Chondrocyte (in vitro differentiated cells): ENCODE measurements at places on chromosomes 7 and 10.

DNA sequence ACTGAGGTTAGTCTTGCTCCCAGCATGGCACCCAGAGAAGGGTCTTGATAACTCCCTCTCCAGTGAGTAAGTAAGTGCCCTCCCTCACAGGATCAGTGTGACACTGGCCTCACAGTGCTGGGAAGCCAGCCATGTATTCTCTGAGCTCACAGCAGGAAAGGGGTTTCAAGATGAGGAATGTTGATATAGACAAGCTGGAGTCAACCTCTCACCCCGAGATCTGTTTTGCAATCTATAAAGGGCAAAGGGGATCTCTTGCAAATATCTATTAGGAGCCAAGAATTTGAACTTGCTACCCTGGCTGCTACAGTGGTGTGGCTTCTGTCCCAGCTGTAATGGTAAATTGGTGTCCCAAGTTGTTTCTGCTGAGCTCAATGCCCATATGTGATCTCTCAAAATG lies 70.2 kb upstream of the ADAM12 start:
- no peak overlapping the region for H3K4me3 ChIP-seq
- no peak for DNase-seq
- H3K36me3 ChIP-seq, result no peaks in the 10 kb centered on the region
- peaks cover 22% of the 10 kb centered on the region for H3K4me1 ChIP-seq
- H3K27ac ChIP-seq, result no peak overlapping the region

DNA sequence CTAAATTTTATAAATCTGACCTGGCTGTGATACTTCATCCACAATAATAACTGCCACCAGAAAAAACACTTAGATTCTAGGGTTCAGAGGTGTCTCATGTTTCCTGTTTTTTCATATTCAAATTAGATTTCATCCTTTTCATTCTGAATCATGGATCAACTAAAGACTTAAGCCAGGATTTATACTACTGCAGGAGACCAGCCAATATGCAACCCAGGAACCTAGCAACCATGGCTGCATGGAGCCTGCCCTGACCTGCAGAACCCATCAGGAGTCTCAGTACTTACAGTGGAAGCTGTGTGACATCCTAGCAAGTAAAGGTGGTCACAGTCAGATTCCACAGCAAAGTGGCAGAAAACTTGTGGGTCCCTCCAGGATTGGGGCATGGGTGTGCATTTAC lies 40.5 kb upstream of the RNF148 start:
- H3K36me3 ChIP-seq, result no peaks in the 10 kb centered on the region
- no peaks in the 10 kb centered on the region for H3K27me3 ChIP-seq
- H3K4me3 ChIP-seq, result no peak overlapping the region
- H3K4me1 ChIP-seq, result no peaks in the 10 kb centered on the region
- no peak overlapping the region for H3K27ac ChIP-seq

DNA sequence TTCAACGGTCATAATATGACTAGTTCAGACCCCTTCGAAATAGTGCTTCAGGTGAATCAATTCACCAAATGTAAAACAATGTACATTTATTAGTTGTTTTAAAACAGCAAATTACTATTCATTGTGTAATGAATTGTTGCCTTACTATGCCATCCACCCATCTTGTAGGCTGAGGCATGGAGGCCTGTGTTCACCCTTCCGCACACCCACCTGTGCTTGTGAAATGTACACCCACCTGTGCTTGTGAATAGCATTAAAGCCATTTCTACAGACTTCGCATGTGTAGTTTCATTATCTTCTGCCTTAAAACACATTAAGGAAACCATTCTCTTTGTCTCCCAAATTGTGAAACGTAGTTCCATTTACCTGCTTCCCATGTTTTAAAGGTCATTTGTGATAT lies 16.8 kb downstream of the CLRN3 start:
- no peak overlapping the region for H3K27ac ChIP-seq
- H3K27me3 ChIP-seq, result peaks cover 21% of the 10 kb centered on the region
- DNase-seq, result no peak
- no peaks in the 10 kb centered on the region for H3K4me1 ChIP-seq
- no peaks in the 10 kb centered on the region for H3K36me3 ChIP-seq
- no peak overlapping the region for H3K4me3 ChIP-seq

- H3K4me1 ChIP-seq, result peaks cover 19% of the 10 kb centered on the region
- H3K4me3 ChIP-seq, result no peak overlapping the region
- peaks cover 4% of the 10 kb centered on the region for H3K36me3 ChIP-seq
- no peak overlapping the region for H3K27ac ChIP-seq
These were observed 25.2 kb upstream of the PLXDC2 start for GRCh38 chr10:19791032-19791431.

GRCh38 chr10:72765051-72765745 lies 73.3 kb downstream of the MCU start:
- peaks cover 46% of the 10 kb centered on the region for H3K4me1 ChIP-seq
- H3K27me3 ChIP-seq, result no peaks in the 10 kb centered on the region
- no peak overlapping the region for H3K4me3 ChIP-seq
- DNase-seq, result no peak

DNA sequence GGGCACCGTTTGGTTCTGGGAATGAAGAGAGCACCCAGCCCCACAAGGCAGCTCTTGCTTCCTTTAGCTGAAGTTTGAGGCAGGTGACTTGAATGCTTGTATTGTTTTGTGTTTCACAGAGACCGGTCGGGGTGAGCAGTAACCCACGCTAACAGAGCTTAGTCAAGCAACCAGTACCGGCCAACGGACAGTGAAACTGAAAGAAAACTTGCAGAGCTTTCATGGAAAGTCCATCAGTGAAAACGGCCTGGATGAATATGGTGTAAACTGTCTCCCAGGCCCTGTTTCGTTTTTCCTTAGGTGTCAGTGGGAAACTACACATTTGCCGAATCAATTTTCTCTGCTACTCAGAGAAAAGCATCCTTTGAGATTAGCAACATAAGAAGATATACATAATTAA lies 101.1 kb downstream of the LYZL1 start:
- H3K36me3 ChIP-seq, result no peaks in the 10 kb centered on the region
- no peak for DNase-seq
- H3K4me1 ChIP-seq, result peaks cover 13% of the 10 kb centered on the region
- H3K4me3 ChIP-seq, result no peak overlapping the region
- peaks cover 2% of the 10 kb centered on the region for H3K27me3 ChIP-seq

GRCh38 chr7:6489612-6490011 lies 41.9 kb upstream of the DAGLB start:
- H3K27ac ChIP-seq, result no peak overlapping the region
- peaks cover under 1% of the 10 kb centered on the region for H3K36me3 ChIP-seq
- H3K27me3 ChIP-seq, result peaks cover 6% of the 10 kb centered on the region

DNA sequence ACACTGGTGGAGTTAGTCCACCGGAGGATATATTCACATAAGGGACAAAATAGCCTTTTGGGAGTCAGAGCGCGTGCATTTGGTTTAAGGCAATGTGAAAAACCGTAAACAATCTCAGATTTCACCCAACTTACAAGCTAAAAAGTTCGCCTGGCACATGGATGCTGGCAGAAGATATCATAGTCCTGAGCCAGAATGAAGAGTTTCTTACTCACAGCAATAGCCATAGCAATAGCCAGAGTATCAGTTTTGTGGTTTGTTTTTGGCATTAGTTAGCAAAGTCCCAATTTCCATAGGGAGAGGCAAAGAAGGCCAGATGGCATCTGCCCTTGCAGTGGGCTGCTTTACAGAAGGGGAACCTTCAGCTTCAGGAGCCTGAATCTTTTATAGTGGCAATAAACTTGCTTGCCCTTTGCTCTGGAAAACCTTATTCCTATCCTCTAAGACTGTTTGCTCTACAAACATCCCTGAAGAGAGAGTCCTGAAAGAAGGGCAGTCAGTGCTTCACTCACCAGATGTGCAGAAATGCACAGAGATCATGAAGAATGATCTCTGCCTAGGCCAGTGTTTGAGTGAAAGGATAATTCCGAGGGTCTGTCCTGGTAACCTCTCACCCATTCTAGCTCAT lies 28.7 kb upstream of the RSBN1L start:
- no peak overlapping the region for H3K4me3 ChIP-seq
- H3K4me1 ChIP-seq, result peaks cover 12% of the 10 kb centered on the region
- H3K27me3 ChIP-seq, result no peaks in the 10 kb centered on the region
- no peak for DNase-seq
- peaks cover 6% of the 10 kb centered on the region for H3K36me3 ChIP-seq

DNA sequence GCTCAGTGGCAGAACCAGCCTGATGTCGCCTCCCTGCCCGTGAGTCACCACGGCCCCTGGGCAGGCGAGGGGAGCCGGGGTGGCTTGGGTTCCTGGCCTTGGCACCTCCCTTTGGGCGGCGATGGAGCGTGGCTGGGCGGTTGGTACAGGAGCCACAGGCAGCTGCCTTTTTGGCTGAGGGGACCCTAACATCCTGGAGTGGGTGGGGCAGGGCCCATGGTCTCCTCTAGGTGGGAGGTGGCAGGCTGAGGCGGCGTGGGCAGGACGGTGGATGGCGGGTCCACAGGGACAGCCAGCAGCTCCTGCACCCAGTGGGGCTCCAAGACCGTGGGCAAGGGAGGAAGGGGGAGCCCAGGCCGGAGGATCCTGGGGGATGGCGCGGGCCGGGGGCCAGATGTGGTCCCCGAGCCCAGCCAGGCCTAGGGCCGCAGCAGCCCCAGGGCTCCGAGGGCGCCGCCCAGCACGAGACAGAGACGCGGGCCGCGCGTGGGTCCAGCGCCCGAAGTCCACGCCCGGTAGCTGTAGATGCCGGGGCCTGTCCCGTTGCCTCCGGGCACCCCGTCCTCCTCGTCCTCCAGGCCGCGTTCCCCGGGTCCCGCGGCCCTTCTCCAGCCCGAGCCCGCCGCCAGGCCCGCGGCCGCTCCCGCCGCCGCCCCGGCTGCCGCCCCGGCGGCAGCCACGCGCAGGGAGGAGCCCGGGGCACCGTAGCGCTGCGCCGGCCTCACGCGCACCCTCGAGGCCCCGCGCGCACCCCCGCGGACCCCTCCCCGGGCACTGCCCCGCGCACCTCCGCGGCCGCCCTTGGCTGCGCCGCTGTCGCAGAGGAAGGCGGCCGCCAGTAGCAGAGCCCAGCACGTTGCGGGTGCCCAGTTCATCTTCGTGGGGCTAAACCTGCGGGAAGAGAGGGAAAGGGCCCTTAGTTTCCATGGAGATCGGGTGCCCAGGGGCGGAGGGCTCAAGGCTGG lies 1.3 kb downstream of the SPRN start:
- H3K4me3 ChIP-seq, result peak overlapping the region; percentile 67
- H3K27me3 ChIP-seq, result no peaks in the 10 kb centered on the region
- no peak for DNase-seq
- H3K36me3 ChIP-seq, result peaks cover 5% of the 10 kb centered on the region
- H3K4me1 ChIP-seq, result no peaks in the 10 kb centered on the region

DNA sequence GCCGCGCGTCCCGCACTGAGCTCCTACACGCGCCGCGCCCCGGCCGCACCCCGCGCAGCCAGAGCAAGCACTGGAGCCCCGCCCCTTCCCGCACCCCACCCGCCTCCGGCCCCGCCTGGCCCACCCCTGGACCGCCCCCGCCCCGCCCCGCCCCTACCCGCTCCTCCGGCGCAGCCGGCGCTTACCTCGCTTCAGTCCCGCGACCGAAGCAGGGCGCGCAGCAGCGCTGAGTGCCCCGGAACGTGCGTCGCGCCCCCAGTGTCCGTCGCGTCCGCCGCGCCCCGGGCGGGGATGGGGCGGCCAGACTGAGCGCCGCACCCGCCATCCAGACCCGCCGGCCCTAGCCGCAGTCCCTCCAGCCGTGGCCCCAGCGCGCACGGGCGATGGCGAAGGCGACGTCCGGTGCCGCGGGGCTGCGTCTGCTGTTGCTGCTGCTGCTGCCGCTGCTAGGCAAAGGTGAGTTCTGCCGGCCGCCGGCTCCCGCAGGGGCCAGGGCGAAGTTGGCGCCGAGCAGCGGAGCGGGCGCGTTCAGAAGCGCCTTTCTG lies at the start of gene RET:
Gene RET, plus strand, starts transcription at position 194 of the 545 bp plus-strand sequence. Its CDS starts 190 bp downstream, at position 384.
- no peak within 1 kb of the TSS for H3K27ac ChIP-seq
- no peak for DNase-seq
- H3K4me1 ChIP-seq, result peaks cover 8% of the 10 kb centered on the region
- H3K4me3 ChIP-seq, result peak within 1 kb of the TSS; percentile 57
- H3K36me3 ChIP-seq, result no peaks in the 10 kb centered on the region

GRCh38 chr10:77516575-77516974 lies 121.0 kb downstream of the KCNMA1 start:
- no peaks in the 10 kb centered on the region for H3K27me3 ChIP-seq
- peaks cover 6% of the 10 kb centered on the region for H3K36me3 ChIP-seq
- no peak for DNase-seq
- H3K4me3 ChIP-seq, result no peak overlapping the region
- peaks cover 47% of the 10 kb centered on the region for H3K4me1 ChIP-seq
- H3K27ac ChIP-seq, result no peak overlapping the region

GRCh38 chr7:114622221-114622620 lies 207.6 kb downstream of the FOXP2 start:
- no peaks in the 10 kb centered on the region for H3K27me3 ChIP-seq
- DNase-seq, result no peak
- no peaks in the 10 kb centered on the region for H3K36me3 ChIP-seq
- no peak overlapping the region for H3K27ac ChIP-seq

- DNase-seq, result no peak
- no peaks in the 10 kb centered on the region for H3K27me3 ChIP-seq
- H3K4me1 ChIP-seq, result peaks cover 6% of the 10 kb centered on the region
- H3K36me3 ChIP-seq, result no peaks in the 10 kb centered on the region
- H3K4me3 ChIP-seq, result no peak overlapping the region
These were observed 186.8 kb upstream of the AUTS2 start for GRCh38 chr7:69411466-69411865.
